ENCODE measurements at places on chromosomes 11 and 22. TPM values are rescaled to one million over a fixed set of nuclear protein-coding genes. Genes with fewer than 3 reads are reported as not detected.

- H3K27me3 ChIP-seq, result no peaks in the 10 kb centered on the region
- peaks cover 5% of the 10 kb centered on the region for H3K36me3 ChIP-seq
- no peak overlapping the region for H3K4me3 ChIP-seq
Observed at GRCh38 chr11:28296426-28296825, 188.2 kb downstream of the METTL15 start.

GRCh38 chr11:72439455-72439854 lies 5.1 kb upstream of the CLPB start:
- no peaks in the 10 kb centered on the region for H3K4me1 ChIP-seq
- H3K27me3 ChIP-seq, result no peaks in the 10 kb centered on the region
- H3K4me3 ChIP-seq, result no peak overlapping the region
- H3K36me3 ChIP-seq, result no peaks in the 10 kb centered on the region
- no peak overlapping the region for H3K27ac ChIP-seq

Gene MYBPC3
- total RNA-seq, result not detected

GRCh38 chr11:133202816-133203215 lies 329.5 kb downstream of the OPCML start:
- no peaks in the 10 kb centered on the region for H3K36me3 ChIP-seq
- H3K27ac ChIP-seq, result no peak overlapping the region
- no peak for DNase-seq
- no peaks in the 10 kb centered on the region for H3K27me3 ChIP-seq
- H3K4me1 ChIP-seq, result no peaks in the 10 kb centered on the region

DNA sequence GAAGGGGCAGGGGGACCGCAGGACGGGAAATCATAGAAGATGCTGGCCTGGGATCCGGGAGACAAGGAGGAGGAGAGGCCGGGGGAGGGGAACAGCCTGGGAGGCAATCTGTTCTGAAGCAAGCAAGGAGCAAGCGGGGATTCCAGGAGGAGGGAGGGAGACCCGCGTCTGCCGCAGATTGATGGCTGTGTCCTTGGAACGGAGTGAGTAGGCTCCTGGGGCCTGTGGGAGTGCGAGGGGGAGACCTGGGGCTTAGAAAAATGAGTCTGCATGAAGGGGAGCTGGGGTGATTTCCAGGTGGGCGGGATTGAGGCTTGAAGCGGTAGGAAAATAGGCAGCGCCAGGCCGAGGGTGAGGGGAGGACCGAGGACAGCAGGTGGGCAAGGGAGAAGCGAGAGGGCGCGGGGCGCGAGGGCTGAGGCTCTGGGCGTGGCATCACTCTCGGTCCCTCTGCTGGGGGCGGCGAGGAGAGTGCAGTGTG lies 1.6 kb upstream of the LRRC55 start:
- H3K4me3 ChIP-seq, result no peak overlapping the region
- H3K36me3 ChIP-seq, result no peaks in the 10 kb centered on the region
- no peak for DNase-seq
- H3K27me3 ChIP-seq, result peaks cover 5% of the 10 kb centered on the region

DNA sequence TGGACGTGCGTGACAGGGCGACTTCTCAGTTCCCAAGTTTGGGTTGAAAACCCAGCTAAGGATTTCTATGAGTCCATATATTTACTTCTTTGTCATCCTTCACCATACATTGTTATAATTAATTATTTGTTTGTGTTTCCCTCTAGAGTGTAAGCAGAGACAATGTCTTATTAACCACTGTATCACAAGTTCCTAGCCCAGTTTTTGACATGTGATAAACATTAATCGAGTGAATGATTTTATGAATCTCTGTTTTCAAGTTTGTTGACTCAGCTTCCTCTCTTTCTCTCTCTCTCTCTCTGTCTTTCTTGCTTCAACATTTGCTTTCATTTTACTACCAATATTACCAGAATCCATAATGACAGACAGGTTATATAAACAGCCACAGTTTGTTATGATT lies 1259.6 kb upstream of the TENM4 start:
- no peak overlapping the region for H3K4me3 ChIP-seq
- no peaks in the 10 kb centered on the region for H3K4me1 ChIP-seq
- no peaks in the 10 kb centered on the region for H3K36me3 ChIP-seq
- no peak for DNase-seq

- peaks cover 12% of the 10 kb centered on the region for H3K4me1 ChIP-seq
- DNase-seq, result no peak
- H3K27me3 ChIP-seq, result peaks cover 6% of the 10 kb centered on the region
- no peak overlapping the region for H3K4me3 ChIP-seq
Observed at GRCh38 chr11:46280706-46281105, 3.2 kb downstream of the CREB3L1 start.

GRCh38 chr11:4682623-4683419 lies 14.8 kb downstream of the OR51E2 start:
- no peak overlapping the region for H3K27ac ChIP-seq
- H3K4me3 ChIP-seq, result no peak overlapping the region
- no peaks in the 10 kb centered on the region for H3K27me3 ChIP-seq

GRCh38 chr22:47457509-47458300 lies 695.3 kb downstream of the TBC1D22A start:
- H3K36me3 ChIP-seq, result no peaks in the 10 kb centered on the region
- no peaks in the 10 kb centered on the region for H3K27me3 ChIP-seq
- H3K27ac ChIP-seq, result no peak overlapping the region
- no peak for DNase-seq
- H3K4me1 ChIP-seq, result no peaks in the 10 kb centered on the region

- no peak overlapping the region for H3K27ac ChIP-seq
- no peak for DNase-seq
- H3K27me3 ChIP-seq, result no peaks in the 10 kb centered on the region
- no peaks in the 10 kb centered on the region for H3K36me3 ChIP-seq
- no peak overlapping the region for H3K4me3 ChIP-seq
Observed at GRCh38 chr11:2557381-2557780, 112.6 kb downstream of the KCNQ1 start.

GRCh38 chr22:20524004-20524481 lies 16.6 kb downstream of the MED15 start:
- peaks cover 74% of the 10 kb centered on the region for H3K4me1 ChIP-seq
- peak overlapping the region; percentile 11 for H3K27ac ChIP-seq
- H3K36me3 ChIP-seq, result peaks cover 25% of the 10 kb centered on the region
- no peaks in the 10 kb centered on the region for H3K27me3 ChIP-seq
- no peak overlapping the region for H3K4me3 ChIP-seq
- DNase-seq, result peak; percentile 51

GRCh38 chr11:60150279-60150678 lies 32.6 kb downstream of the MS4A6A start:
- no peaks in the 10 kb centered on the region for H3K36me3 ChIP-seq
- no peak for DNase-seq
- no peak overlapping the region for H3K4me3 ChIP-seq

DNA sequence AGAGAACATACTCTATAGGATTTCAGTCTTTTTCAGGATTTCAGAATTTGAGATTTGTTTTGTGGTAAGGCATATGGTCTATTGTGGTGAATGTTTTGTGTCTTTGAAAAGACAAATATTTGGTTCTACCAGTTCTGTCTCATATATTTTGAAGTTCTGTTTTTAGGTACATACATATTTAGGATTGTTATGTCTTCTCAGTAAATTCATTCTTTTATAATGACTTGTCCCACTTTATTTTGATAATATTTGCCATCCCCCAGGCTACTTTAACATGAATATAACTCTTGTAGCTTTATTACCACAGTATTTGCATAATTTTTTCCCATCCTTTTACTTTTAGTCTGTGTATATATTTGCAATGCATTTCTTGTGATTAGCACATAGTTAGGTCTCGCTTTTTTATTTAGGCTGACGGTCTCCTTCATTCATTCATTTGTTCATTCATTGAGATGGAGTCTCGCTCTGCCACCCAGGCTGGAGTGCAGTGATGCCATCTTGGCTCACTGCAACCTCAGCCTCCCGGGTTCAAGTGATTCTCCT lies 32.1 kb downstream of the MTMR3 start:
- H3K36me3 ChIP-seq, result no peaks in the 10 kb centered on the region
- peaks cover 50% of the 10 kb centered on the region for H3K4me1 ChIP-seq
- no peak overlapping the region for H3K4me3 ChIP-seq
- DNase-seq, result no peak

DNA sequence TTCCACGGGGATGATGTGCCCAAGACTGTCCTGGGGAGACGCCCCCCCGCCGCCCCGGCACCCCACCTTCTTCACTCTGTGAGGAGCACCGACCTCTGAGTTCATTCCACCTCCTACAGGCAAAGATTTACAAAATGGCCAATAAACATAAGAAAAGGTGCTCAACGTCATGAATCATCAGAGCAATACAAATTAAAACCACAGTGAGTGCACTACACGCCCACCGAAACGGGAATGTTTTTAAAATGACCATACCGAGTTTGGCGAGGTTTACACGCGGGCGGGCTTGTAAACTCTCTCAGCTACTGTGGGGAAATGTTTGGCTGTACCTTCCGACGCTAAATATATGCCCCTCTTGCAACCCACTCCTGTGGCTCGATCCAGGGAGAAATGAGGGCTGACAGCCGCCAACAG lies 7.9 kb downstream of the NPTXR start:
- peaks cover under 1% of the 10 kb centered on the region for H3K4me1 ChIP-seq
- no peak overlapping the region for H3K4me3 ChIP-seq
- no peaks in the 10 kb centered on the region for H3K27me3 ChIP-seq
- DNase-seq, result no peak

DNA sequence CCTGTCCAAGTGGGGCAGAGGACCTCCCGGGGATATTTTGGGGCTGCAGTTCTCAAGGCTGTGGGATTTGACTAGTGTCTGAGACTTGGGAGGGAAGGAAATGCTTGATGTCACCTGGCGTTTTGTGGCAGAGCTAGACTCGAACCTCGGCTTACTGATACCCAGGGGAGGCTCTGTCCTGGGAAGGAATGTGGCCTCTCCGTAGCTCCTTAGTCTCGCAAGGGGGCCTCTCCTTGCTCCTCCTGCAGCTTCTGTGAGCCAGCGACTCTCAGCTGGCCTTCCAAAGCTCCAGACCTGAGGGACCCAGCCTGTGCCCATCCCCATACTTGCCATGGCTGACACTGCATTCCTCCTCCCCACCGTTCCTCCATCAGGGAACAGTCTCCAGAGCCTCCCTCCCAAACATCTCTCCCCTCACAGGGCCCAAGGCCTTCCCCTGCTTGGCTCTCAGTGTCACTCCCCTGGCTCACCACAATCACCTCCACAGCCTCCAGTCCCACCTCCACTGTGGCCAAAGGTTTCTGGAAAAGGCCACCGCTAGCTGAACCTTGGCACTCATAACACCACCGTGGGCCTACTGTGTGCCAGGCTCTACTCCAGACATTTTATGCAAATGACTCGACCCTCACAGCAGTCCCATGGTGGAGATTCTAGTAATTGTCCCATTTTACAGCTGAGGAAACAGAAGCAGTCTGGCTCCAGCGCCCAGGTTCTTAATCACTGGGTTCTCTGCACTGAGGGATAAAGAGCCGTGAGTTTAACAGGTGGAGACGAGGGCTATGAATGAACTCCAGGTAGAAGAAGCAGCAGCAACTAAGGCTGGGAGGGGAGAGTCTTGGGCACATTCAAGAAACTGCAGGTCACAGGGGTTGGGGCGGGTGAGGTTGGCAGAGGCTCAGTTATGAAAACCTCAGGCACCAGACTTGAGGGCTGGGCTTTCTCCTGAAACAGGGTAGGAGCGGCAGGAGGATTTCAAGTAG lies 12.1 kb downstream of the P2RY2 start:
- H3K4me3 ChIP-seq, result no peak overlapping the region
- no peaks in the 10 kb centered on the region for H3K4me1 ChIP-seq
- no peaks in the 10 kb centered on the region for H3K27me3 ChIP-seq
- H3K36me3 ChIP-seq, result no peaks in the 10 kb centered on the region

GRCh38 chr11:67344264-67344663 lies 9.1 kb downstream of the POLD4 start:
- no peak overlapping the region for H3K4me3 ChIP-seq
- H3K4me1 ChIP-seq, result peaks cover 30% of the 10 kb centered on the region
- H3K27me3 ChIP-seq, result no peaks in the 10 kb centered on the region
- DNase-seq, result no peak
- H3K27ac ChIP-seq, result peak overlapping the region; percentile 26

DNA sequence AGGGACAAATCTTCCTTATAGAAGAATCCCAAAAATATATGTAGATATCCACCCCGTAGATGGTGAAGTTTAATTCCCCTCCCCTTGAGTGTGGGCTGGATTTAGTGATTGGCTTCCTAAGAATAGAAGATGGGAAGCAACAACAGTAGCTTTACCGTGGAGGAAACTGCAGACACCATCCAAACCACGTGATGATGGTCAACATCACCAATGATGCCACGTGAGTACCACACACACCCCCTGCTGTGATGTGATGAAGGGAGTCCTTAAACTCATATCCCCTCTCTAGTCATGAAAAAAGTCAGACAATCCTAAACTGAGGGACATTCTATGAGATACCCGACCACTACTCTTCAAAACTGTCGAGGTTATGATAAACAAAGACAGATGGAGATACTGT lies 76.4 kb upstream of the SLC22A12 start:
- H3K27ac ChIP-seq, result no peak overlapping the region
- H3K4me3 ChIP-seq, result no peak overlapping the region

Gene MRGPRF
- total RNA-seq, result not detected

DNA sequence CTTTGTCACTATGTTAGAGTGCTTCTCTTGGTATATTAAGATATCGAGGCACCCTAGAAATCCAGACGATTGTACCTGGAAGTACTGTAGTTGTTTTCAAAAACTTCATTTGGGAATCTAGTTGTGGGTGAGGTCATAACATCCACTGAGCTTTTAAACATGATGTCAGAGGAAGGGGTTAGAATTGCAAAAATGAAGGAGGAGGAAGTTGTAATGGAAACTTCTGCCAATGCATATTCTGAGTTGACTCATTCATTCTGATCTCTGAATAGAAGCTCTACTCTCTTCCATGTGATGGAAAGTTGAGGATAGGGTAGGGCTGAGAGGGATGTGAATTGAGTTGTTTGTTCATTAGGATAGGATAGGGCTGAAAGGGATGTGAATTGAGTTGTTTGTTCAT lies 7.7 kb downstream of the CD44 start:
- H3K36me3 ChIP-seq, result peaks cover 6% of the 10 kb centered on the region
- no peak for DNase-seq
- H3K4me1 ChIP-seq, result peaks cover 97% of the 10 kb centered on the region
- H3K4me3 ChIP-seq, result no peak overlapping the region
- peak overlapping the region; percentile 73 for H3K27ac ChIP-seq
- H3K27me3 ChIP-seq, result no peaks in the 10 kb centered on the region

GRCh38 chr11:13644997-13645687 lies 23.3 kb upstream of the FAR1 start:
- H3K36me3 ChIP-seq, result no peaks in the 10 kb centered on the region
- no peak overlapping the region for H3K4me3 ChIP-seq
- DNase-seq, result no peak
- no peaks in the 10 kb centered on the region for H3K4me1 ChIP-seq
- H3K27ac ChIP-seq, result no peak overlapping the region

Gene MYO18B
- total RNA-seq, result 0.26 TPM

DNA sequence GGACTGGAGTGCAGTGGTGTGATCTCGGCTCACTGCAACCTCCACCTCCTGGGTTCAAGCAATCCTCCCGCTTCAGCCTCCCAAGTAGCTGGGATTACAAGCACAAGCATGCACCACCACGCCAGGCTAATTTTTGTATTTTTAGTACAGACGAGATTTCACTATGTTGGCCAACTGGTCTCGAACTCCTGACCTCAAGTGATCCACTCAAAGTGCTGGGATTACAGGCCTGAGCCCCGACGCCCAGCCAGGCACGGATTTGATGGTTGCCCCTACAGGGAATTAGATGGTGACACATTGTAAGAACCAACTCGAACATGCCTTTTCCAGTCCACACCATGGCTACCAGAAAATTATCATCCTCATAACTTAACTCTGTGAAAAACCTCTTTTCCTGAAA lies 26.8 kb upstream of the RTL6 start:
- no peaks in the 10 kb centered on the region for H3K4me1 ChIP-seq
- H3K4me3 ChIP-seq, result no peak overlapping the region
- H3K36me3 ChIP-seq, result no peaks in the 10 kb centered on the region
- DNase-seq, result no peak
- H3K27ac ChIP-seq, result no peak overlapping the region

- H3K4me3 ChIP-seq, result no peak overlapping the region
- DNase-seq, result no peak
- no peak overlapping the region for H3K27ac ChIP-seq
- H3K27me3 ChIP-seq, result no peaks in the 10 kb centered on the region
- no peaks in the 10 kb centered on the region for H3K36me3 ChIP-seq
Observed at GRCh38 chr22:46842606-46843005, 80.2 kb downstream of the TBC1D22A start.

Data from CD4-positive, alpha-beta memory T cell (primary cell).